ENCODE measurements at places on chromosomes 3 and 15.

DNA sequence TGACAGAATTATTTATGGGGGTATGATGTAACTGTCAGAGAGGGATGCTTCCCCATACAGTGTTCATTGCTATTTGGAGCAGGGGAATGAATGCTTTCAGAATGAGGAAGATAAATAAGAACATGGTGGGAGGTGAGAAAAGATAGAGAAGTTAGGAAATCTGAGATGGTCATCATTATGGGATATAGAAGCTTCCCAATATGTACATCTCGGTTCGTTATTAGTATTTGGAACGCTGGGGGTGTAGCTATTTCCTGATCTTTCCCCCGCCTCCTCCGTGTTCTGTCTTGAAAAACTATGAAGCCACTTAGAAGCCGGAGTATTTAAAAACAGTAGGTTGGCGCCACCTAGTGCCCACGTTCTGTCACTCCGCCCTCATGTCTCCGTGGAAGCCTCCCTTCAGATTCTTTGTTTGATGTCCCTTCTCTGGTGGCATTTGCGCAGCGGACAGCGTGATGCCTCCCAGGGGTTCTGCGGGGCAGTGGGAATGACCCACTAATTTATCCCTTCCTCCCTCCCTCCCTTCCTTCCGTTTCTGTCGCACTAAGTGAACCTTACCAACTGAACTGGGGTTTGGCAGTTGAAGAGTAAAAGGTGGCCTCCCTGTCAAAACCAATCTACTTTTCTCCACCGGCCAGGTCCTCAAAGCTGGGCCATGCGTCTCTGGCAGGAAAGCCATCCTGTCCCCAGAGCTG lies 184.5 kb downstream of the FEZF2 start:
- DNase-seq, result peak; percentile 87

- no peak for DNase-seq
Measured at GRCh38 chr3:143697975-143698374, 150.3 kb downstream of the SLC9A9 start.

- no peak for DNase-seq
Measured at GRCh38 chr3:128083396-128083795, 31.2 kb downstream of the SEC61A1 start.

DNA sequence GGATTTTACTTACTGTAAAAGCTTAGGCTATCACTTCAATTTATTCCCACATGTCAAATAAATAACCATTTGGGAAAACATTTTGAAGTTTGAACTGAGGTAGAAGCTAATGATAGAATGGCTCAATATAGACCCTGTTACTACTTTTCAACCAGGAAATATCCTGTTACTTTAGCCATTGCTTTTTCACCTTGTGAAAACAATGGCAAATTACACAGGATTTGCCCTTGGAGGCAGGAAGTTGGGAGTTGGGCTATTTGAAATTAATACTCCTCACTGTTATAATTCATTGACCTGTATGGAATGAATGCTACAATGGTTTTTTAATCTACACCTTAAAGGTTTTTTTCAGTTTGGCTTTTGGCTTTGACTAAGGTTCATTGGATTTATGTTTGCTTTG lies 98.1 kb upstream of the UBE2E2 start:
- no peak for DNase-seq

DNA sequence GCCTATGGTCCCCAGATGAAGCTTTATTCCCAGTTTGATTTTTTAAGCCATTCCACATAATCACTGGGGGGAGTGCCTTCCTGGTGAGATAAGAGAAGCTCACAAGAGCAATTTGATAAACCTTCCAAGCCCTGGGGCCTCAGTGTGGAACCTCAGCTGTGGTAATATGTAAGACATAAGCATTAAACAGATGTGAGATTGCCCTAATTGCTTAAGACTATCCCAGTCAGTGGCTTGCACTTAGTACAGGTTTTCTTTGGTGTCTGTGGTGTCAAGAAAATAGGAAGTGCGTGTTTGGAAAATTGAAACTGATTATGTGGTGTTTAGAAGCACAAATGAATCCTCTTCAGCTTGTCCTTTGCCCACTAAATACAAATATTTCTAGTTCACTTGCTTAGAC lies 54.3 kb downstream of the LRRN1 start:
- DNase-seq, result no peak

DNA sequence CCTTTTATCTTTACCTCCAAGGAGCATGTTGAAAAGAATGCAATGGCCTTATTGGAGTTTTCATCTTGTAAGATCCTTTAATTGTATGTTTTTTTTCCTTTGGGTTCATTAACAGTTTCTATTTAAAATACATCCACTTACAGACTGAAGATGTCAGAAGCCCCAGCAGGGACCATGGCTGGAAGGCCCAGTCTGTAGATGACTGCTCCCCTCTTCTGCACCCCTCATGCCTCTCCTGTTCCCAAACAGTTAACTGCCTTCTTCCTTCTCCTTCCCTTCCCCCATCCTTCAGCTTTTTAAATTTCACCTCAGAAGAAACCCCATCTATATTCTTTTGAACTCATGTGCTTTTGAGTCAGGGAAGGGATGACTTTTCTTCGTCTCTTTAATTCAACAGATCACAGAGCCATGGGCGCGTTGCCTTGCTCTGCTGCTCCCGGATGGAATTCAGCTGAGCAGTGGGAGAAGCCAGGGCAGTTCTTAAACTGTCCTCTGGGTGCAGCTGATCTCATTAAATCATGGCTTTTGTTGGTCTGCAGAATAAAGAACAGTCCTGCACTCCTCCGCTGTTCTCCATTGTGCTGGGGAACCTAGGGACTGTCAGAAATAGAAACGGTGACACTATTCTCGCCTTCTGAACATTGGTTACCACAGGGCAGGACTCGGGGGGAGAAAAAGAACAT lies 71.5 kb upstream of the EIF1B start:
- DNase-seq, result peak; percentile 59

DNA sequence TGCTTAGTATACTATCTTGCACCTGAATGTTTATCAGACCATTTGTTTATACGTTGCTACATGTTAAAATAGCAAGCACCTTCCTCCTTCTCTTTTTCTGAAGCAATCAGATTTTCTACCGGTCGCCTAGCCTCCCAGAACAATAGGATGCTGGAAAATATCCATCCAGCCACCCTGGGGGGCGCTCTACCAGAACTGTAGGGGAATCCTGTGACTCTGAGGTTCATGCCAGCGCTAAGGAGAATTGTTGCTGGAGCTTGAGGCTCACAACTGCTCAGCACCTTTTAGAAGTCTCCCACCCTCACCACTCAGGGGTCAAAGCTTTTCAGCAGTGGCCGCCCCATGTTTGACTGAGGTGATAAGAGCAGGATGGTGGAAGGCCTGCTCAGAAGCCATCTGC lies 27.5 kb downstream of the SQOR start:
- DNase-seq, result no peak

GRCh38 chr15:28252831-28253230 lies 69.1 kb downstream of the HERC2 start:
- DNase-seq, result no peak

DNA sequence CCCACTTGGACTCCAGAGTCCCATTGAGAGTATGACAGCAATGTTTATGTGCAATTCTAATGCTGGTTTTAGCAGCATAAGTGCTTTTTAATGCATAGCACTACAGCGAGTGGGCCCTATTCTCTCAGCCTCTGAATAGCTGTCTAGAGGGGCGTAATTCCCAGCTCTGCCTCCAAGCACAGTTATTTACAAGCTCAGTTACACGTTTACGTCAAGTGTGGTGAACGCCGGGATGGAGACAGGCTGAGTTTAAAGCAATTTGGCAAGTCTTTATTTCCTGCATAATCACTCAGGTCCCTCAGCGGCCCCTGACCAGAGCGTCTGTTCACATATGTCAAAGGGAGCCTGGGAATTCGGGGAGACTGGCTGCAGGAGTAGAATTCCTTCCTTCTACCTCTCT lies 43.9 kb downstream of the SOX14 start:
- DNase-seq, result no peak

- DNase-seq, result peak; percentile 93
Measured at GRCh38 chr3:179196098-179196497, 47.9 kb downstream of the PIK3CA start.

DNA sequence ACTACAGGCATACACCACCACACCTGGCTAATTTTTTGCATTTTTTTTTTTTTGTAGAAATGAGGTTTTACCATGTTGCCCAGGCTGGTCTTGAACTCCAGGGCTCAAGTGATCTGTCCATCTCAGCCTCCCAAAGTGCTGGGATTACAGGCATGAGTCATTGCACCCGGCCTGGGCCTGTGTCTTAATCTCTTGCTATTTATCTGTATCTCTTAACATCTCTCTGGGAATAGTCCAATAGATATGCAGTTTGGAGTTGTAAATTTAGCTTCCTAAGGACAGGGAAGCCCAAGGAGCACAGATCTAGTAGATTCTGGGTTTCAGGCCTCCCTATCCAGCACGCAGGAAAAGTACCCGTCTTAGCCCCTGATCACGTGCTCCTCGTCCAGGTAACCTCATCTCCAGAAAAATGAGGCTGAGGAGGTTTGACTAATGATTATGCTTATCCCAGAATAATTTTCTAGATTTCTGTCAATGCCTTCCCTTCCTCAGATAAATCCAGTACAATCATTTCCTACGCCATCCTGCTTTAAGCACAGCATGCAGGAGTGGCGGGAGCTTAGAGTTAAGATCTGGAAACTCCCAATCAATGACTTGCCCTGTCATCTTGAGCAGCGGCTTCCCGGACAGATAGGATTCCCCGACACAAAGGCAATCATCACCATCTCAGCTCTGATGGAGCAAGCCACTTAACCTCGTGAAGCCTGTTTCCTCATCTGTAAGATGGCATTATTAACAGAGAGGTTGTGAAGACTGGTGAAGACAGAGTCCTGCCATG lies 12.3 kb upstream of the CTDSPL start:
- no peak for DNase-seq

DNA sequence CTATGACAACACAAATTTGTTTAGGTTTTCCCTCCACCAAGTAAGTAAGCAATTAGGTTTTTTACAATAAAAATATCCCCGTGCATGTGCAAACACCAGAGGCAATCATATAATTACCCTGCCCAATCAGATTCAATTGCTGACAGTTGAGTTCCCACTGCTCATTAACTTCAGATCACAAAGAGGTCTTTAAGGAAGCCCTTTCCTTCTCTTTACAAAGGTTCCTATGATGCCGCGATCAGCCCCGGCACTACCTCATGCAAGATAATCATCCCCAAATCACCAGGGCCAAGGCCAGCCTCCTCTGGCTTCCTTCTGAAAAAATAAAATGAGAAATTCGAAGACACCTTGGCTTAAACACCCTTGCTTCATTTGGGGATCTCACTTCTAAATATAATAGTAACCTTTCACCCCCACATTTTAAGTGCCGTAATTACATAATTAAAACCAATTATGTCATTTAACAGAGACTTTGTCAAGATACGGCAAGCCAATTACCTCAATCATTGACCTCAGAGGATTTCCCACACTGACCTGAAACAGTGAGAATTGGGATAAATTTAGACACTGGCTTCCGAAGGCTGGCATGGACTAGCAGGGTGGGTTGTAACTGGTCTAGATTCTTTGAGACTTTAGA lies 121.3 kb upstream of the WNT5A start:
- DNase-seq, result no peak

DNA sequence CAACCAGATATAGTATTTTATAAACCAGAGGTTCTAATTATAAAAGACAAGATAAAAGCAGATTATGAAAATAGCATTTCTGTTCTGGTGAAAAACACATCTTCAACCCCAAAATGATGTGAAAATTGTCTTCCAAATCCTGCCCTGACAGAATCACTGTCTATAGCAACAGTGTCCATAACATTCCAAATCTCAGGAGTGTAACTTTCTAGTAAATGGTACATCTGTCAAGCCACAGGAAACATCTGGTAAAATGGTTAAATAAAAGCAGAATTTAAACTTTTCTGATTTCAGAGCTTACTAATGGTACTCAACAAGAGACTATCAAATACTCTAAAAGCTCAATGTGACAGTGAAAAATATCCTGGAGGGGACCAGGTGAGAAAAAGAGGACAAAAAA lies 60.5 kb downstream of the VGLL4 start:
- no peak for DNase-seq

- peak; percentile 56 for DNase-seq
Measured at GRCh38 chr3:83877910-83878309, 1080.9 kb upstream of the CADM2 start.

- no peak for DNase-seq
Measured at GRCh38 chr3:60309539-60310268, 941.5 kb downstream of the FHIT start.

DNA sequence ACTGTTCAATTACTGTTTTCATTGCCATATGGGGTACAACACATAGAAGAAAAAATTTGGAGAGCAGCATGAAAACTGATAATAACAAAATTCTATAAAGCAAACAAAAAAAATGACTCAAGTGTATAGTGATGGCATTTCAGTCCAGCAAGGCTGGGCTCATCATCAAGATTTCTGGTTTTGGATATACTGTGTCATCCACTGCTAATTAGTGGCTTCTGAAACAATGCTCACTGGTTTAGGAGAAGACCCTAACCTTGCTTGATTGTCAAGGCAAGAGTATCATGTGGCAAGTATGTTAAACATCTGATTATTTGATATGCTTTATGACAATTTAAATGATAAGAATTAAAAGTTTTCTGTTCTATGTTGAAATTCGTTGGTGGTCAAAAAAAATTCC lies 96.9 kb downstream of the RFX7 start:
- DNase-seq, result no peak

- no peak for DNase-seq
Measured at GRCh38 chr3:65816208-65816607, 222.5 kb downstream of the MAGI1 start.

DNA sequence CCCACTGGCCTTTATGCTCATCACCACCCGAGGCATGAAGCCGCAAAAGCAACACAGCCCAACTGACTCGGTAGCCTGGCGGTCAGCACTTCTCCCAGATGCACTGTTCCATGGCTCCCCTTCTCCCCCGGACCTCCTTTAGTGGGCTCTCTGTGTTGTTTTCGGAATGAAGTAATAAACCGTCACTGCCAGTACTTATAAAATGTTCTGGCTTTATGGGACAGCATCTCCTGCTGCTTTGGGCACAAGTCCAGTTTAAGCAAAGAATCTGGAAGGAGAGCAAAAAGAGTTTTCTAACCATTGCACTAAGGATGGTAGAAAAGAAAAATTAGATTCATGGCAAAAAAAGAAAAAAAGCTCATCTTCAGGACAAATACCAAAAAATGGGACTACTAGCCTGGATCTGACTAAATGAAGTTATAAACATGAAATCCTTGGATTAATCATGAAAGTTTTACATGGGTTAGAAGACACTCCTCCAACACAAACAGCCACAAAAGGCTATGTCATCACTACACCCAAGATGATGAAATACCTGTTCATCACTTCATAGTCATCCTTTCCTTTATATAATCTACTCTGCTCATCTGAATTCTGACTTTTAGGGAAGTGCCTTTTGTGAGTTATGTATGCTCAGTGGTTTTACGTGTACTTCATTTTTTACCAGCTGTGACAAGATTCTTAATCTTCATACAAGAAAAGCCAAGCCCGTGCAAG lies 89.5 kb upstream of the UBE2E2 start:
- DNase-seq, result peak; percentile 76

- peak; percentile 46 for DNase-seq
Measured at GRCh38 chr3:123385001-123385401, 63.9 kb downstream of the ADCY5 start.

GRCh38 chr3:161339517-161340500 lies 31.5 kb downstream of the SPTSSB start:
- no peak for DNase-seq

Measured in choroid plexus epithelial cell (primary cell).